HTR-8/SVneo (cell line): ENCODE measurements at places on chromosomes 1 and 21.
A peak's percentile ranks its signal among the peaks of the same experiment; 100 is the strongest.

DNA sequence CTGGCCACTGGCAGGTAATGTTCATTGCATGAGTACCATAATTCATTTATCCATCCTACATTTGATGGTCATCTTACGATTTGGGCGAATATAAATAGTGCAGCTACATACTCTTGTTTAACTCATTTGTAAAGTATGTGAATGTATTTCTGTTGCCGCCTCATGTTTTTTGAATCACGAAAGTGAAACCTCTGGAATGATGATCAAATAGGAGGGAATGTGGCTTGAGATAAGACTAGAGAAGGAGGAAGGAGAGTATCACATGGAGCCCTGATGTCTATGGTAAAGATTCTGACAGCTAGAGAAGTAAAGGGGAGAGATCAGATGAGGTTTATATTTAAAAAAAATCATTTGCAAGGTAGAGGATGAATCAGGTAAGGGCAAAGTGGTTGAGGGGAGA lies 8.0 kb downstream of the MRPS14 start:
- DNase-seq, result no peak

- no peak for DNase-seq
Measured at GRCh38 chr1:175287849-175288248, 95.3 kb upstream of the KIAA0040 start.

GRCh38 chr1:35406103-35406502 lies 137.6 kb downstream of the ZMYM4 start:
- DNase-seq, result no peak

- no peak for DNase-seq
Measured at GRCh38 chr1:36782785-36783184, 251.5 kb downstream of the GRIK3 start.

GRCh38 chr1:168623831-168624230 lies 47.4 kb downstream of the XCL1 start:
- DNase-seq, result no peak

- DNase-seq, result no peak
Measured at GRCh38 chr1:14600405-14601112, 2.1 kb downstream of the KAZN start.

DNA sequence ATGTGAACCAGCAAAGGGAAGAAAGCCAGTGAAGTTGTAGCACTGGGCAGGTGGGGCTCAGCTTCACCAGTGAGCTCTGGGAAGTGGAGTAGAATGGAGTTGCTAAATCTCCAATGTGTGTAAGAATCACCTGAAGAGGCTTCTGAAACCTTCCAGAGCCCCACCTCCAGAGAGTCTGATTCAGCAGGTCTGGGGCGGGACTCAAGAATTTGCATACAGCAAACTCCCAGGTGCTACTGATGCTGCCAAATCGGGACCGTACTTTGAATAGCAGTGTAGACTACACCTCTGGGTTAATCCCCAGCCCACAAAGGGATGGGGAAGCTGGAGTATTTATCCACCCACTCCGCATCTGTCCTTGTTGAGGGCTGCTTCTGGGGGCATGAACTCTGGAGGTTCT lies 154.3 kb downstream of the IGSF21 start:
- no peak for DNase-seq

- no peak for DNase-seq
Measured at GRCh38 chr1:164433141-164433817, 125.7 kb upstream of the PBX1 start.

GRCh38 chr1:168598892-168599291 lies 22.5 kb downstream of the XCL1 start:
- no peak for DNase-seq

DNA sequence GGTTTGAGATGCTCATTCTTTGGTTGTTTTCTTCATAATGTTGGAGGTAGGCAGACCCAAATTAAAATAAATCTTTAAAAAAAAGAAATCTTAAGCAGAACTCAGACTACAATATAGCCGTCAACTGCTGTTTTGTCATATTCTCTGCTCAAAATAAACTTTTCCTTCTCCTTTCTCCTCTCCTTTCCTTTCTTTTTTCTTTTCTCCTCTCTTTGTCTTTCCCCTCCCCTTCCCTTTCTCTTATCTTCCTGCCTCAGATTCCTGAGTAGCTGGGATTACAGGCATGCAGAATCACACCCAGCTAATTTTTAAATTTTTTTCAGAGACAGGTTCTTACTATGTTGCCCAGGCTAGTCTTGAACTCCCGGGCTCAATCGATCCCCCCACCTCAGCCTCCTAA lies 24.8 kb upstream of the MTF1 start:
- no peak for DNase-seq

- DNase-seq, result no peak
Measured at GRCh38 chr21:15219039-15219438, 154.2 kb upstream of the NRIP1 start.

- DNase-seq, result no peak
Measured at GRCh38 chr1:59266927-59267293, 30.0 kb upstream of the FGGY start.

- DNase-seq, result no peak
Measured at GRCh38 chr1:1567891-1568291, 6.8 kb downstream of the SSU72 start.

DNA sequence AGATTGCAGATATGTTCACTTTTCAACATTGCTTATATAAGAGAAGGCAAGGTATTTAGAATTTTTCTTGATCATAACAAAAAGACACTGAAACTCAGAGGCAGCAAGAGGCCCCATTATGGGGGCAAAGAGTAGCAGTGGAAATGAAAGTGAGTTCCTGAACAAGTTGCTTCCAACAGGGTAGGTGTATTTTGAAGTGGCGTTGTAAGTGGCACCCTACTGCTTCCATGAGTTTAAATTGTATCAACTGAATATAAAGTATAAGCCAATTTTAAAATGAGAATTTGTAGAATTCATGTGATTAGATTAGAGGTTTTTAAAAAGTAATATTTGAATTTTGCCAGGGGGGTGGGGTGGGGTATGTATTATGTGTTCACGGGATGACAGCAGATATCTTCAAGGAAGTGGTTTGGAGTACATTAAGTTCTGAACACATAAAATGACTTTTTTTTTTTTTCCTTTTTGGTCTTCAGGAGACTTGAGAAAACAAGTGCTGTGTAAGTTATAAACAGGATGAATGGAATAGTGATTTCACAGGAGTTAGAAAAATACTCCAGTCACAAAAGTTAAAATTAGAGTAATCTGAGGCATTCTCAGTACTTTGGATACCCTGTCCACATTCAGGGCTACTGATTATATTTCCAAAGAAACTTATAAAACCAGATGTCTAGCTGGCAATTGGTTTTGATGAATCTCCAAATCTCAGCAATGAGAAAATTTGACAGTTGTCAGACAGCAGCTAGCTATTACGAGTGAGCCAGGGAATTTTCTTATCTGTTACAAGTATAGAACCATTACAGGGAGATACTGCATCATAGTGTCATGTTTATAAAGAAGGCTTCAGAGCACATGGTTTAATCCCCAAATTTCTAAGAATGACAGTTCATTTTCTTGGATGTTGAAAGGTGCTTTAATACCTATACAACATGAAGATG lies 182.0 kb downstream of the ST6GALNAC3 start:
- no peak for DNase-seq

- no peak for DNase-seq
Measured at GRCh38 chr1:92031281-92032110, 1.7 kb downstream of the EPHX4 start.

GRCh38 chr21:27582246-27582947 lies 615.5 kb upstream of the ADAMTS5 start:
- no peak for DNase-seq

DNA sequence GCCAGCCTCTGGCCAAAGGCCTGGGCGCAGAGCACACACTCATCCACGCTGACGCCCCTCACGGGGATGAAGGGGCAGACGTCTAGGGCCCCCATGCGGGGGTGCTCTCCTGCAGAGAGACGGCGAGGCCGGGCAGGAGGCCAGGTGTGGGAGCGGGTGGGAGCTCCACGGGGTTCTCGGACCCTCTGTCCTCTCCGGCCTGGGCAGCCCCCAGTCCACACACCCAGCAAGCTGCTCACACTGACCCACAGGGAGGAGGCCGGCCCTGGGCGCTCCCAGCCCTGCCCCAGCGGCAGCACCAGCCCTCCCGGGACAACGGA lies 2.5 kb downstream of the FTCD start:
- no peak for DNase-seq

GRCh38 chr1:7049913-7050625 lies 264.8 kb downstream of the CAMTA1 start:
- DNase-seq, result no peak

DNA sequence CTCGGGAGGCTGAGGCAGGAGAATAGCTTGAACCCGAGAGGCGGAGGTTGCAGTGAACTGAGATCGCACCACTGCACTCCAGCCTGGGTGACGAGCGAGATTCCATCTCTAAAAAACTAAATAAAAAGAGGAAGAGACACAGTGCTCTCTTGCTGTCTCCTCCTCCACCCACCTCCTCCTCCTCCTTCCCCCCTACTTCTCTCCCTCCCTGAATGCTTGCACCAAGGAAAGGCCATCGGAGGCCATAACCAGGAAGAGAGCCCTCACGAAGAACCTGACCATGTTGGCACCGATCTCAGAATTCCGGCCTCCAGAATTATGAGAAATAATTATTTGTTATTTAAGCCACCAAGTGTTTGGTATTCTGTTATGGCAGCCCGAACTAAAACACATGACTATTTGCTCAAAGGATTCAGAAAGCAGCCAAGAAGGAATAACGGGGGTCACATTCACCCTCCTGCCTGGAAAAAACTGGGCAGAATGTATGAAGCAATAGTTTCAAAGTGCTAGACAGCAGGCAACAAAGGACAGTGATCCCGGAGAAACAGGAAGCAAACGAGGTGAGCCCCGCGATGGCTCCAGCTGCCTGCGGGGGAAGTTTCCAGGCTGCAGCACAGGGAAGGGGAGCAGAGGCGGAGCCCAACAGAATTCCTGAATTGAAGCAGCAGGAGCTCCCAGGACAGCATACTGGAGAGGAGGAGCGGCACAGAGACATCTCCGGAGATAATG lies 35.8 kb downstream of the LDLRAD1 start:
- DNase-seq, result peak; percentile 28

DNA sequence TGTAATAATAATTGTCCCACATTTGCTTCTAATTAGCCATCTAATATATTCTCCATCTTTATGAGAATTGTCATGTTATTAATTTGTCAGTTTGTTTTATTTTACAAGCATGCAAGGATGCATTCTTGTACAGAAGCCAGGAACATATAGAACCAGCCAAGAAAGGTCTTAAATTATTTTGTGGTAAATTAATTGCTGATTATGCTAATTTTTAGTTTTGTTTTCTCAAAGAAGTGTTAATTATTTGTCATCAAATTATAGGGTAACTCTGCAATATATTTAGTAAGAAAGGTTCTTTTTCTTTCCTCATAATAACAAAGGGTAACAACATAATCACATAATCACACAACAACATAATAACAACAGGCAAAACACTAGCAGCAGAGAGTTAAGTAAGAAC lies 5.7 kb downstream of the CLIC6 start:
- DNase-seq, result no peak

DNA sequence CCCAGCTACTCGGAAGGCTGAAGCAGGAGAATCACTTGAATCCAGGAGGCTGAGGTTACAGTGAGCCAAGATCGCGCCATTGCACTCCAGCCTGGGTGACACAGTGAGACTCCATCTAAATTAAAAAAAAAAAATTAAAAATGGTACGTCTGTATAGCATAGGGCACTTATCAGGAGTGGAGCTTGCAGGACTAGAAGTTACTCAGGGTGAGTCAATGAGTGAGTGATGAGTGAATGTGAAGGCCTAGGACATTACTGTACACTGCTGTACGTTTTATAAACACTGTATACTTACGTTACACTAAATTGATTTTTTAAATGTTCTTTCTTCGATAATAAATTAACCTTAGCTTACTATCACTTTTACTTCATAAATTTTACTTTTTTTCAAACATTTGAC lies 183.6 kb downstream of the NR5A2 start:
- no peak for DNase-seq

- DNase-seq, result no peak
Measured at GRCh38 chr1:156112276-156113137, 2.0 kb upstream of the LMNA start.

DNA sequence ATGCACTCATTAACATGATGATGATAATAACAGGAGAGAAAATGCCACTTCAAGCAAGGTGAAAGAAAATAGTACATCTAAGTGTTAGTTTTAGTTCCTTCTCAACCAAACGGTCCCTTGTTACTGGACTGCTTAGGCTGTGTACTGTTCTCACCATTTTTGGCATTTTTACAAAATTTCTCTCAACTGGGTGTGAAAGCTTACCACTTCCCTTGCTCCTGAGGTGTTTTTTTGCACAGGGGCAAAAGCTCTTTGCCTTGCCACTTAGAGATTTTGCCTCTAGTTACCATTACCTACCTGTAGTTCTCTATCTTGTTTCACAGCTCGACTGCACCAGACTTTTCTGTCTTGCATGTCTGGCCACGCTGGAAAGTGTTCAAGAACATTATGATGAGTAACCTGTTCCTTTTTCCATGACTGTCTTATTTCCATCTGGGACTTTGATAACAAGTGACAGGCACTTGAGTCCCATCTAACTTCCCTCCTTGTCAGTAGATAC lies 10.7 kb downstream of the NEK7 start:
- no peak for DNase-seq

DNA sequence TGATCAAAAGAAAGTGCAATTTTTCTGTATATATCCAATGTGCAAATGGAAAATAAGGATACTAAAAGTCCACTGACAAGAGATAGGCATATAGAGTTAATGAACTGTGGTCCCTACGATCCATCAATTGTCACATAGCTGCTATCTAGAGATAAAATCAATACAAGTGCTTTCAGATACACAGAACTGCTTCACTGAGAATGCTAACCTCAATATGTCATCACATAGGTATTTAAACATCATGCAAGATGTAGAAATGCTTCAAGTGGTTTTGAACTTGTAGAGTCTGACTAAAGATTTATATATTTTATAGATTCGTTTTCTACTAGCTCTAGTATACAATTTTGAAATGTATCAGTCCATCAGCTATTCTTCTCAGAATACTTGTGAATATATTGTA lies 1604.7 kb downstream of the PLA2G4A start:
- DNase-seq, result peak; percentile 25

DNA sequence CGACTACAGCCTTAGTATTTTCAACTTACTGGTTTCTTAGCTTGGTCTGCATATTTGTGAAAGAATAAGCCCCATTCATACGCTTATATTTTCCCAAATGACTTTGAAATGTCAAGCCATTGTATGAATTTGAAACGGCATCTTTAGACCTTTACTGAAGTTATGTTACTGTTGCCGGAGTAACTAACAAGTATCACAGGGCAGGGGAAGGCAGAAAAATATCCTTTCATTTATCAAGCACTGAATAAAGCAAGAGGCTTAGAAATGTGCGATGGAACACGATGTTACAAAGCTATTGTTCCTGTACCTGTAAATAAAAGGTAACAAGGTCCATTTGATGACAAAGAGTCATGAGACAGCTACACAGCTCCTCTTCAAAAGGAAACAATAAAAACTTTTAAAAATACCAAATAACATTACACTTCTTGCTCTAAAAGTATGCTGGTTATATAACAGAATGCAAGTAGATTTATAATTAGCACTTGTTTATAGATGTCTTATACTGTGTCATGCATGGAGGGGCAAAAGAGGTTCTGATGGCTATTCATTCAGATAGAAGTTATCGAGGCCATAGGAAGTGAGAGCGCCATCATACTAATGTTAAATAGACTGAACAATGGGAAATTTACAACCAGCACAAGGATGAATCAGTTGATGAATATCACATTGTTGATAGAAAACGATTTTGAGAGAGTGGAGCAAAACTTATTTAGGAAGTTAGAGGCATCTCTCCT lies 322.6 kb downstream of the RGS7 start:
- DNase-seq, result no peak

GRCh38 chr1:63935553-63935952 lies 161.7 kb downstream of the ROR1 start:
- DNase-seq, result no peak
